ENCODE measurements at places on chromosomes 7 and 10.

DNA sequence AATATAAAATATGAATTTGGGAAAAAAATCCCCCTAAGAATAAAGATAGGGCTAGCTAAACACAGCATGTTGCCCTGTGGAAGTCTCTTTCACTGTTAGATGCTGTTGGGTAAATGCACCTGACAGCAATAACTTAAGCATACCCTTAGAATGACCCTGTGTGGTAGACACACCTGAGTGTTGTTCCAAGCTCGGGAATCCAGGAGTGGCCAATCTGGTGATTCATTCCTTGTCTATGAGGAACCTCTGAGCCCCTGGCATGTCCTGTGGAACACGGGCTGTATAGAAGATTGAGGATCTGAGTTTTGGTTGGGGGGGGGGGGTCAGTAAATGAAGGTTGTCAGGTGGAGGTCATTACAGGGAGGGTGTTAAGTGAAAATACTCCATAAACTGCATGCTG is 730.0 kb upstream of the IGFBP3 start:
- DNase-seq, result no peak

DNA sequence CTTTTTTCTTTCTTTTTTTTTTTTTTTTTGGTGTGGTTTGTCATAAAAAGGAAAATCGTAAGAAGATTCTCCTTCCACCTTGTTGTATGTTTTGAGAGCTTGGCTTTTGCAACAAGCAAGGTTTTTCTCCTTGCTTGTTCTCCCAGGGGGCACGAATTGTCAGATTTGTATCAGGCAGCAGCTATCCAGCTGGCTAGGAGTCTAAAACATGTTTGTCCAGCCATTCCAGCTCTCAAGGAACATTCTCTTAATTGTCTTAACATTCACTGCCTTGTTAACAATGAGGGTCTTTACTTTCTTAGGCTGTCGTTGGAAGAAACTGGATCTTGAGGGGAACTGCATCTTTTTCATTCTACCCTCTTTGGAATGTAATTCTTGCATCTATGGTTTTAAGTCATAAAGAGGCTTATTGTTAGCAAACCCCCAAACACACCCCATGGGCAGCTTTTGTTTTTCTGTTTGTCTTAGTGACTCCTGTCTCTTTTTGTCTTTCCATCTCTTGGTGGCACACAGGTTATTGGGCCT is 14.6 kb downstream of the SHTN1 start:
- no peak for DNase-seq

GRCh38 chr7:90692947-90693346 is 96.8 kb downstream of the CDK14 start:
- no peak for DNase-seq

GRCh38 chr10:6171881-6172695 is 30.6 kb upstream of the PFKFB3 start:
- no peak for DNase-seq

DNA sequence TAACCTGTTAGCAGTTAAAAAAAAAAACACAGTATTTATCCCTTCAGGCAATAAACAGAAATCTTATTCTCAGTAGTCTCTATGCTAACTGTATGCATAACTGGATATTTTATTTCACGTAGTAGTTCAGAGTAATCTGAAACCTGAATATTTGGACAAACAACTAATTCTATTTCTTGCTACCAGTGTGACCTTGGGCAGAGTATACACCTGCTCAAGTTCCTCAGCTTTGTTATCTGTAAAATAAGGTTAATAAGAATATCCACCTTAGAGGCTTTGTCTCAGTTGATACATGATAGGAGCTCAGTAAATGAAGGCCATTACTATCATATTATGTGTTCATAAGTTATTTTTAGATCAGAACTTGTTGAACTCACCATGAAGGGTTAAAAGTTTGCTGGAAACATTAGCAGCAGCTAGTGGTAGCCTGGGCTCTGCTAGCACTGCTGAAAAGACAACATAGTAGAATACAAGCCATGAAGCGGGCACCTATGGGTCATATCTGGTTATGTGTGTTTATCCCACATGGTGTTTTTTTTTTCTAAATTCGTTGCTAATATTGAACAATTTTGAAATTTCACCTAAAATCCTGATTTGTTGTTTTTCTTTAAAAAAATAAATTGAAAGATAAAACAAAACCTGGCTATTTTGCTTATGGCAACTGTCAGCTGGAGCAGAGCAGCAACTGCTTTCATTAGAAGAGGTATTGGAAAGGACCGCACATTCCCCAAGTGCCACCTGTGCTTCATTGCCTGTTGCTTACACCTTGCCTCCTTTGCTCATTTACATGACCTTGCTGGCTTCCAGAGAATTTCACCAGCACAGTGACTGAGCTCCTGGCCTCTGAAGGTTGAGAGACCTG is 303.0 kb downstream of the PRKG1 start:
- no peak for DNase-seq

GRCh38 chr7:87918740-87919139 is 15.3 kb upstream of the ADAM22 start:
- no peak for DNase-seq

- no peak for DNase-seq
Measured at GRCh38 chr7:158917818-158918217, 61.5 kb downstream of the DYNC2I1 start.

DNA sequence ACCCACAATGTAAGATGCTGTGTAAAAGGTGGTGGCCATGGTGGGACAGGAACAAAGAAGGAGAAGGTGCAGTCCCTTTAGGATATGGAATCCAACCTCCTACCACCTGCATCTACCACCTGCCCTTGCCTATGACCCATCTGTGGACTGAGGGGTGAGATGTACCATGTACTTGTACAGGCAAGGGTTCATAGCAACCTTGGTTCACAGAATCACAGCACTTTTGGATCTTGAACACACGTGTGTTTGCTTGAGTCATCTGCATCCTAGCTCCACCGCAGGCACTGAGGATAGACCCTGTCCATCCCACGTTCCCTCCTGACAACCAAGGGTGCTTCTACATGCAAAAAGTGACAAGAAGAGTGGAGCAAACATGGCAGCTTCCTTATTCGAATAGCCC is 162.3 kb downstream of the GFRA1 start:
- DNase-seq, result no peak

DNA sequence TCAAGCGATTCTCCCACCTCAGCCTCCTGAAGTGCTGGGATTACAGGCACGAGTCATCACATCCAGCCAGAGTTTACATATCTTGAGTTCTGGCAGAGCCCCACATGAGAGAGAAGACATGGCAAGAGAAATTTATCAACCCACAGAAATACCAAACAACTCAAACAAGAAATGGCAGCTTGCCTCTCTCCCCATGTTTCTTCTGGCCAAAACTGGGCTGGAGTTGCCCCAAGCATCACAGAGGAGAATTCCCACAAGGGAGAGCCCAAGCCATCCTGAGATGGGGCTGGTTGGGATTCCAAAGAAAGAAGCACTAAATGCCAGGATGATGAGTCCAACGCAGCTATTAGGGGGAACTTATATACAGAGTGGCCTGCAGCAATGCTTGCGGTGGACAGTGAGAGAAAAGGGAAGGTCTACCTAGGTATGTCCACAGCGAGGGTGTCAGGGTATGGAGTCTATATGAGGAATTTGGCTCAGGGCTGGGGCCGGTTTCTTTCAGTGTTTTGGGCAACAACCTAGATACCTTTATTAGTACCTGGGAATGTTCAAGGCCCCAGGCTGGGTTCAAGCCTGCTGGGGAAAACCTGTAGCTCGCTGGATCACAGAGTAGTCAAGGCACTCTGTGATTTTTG is 14.5 kb upstream of the PAX4 start:
- no peak for DNase-seq

DNA sequence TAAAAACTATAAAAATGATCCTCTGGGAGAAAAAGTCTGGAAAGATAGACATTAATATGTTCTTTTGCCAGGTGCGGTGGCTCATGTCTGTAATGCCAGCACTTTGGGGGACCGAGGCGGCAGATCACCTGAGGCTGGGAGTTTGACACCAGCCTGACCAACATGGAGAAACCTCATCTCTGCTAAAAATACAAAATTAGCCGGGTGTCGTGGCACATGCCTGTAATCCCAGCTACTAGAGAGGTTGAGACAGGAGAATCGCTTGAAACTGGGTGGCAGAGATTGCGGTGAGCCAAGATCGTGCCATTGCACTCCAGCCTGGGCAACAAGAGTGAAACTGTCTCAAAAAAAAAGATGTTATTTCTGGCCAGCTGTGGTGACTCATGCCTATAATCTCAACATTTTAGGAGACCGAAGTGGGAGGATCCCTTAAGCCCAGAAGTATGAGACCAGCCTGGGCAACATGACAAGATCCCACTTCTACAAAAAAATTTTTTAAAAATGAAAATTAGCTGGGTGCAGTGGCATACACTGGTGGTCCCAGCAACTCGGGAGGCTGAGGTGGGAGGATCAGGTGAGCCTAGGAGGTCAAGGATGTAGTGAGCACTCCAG is 101.9 kb upstream of the LRRN3 start:
- no peak for DNase-seq

- no peak for DNase-seq
Measured at GRCh38 chr7:110856704-110857103, 234.2 kb upstream of the LRRN3 start.

GRCh38 chr10:69057261-69057950 is 30.5 kb upstream of the SRGN start:
- no peak for DNase-seq

GRCh38 chr10:113959383-113959760 is 84.3 kb upstream of the ADRB1 start:
- DNase-seq, result no peak

- DNase-seq, result no peak
Measured at GRCh38 chr10:114257498-114257897, 18.4 kb downstream of the VWA2 start.

- DNase-seq, result no peak
Measured at GRCh38 chr10:80200259-80200658, 5.1 kb downstream of the ANXA11 start.

DNA sequence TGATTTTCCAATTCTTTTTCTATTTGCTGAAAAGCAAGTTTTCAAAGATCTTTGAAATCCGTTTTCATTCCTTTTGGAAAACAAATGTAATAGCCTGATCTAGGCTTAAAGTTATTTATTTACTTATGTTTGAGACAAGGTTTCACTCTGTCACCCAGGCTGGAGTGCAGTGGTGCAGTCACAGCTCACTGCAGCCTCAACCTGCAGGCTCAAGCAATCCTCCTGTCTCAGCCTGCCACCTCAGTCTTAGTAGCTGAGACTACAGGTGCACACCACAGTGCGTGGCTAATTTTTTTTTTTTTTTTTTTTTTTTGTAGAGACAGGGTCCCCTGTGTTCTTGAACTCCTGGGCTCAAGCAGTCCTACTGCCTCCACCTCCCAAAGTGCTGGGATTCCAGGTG is 4.6 kb downstream of the ST7 start:
- no peak for DNase-seq

GRCh38 chr7:2524808-2525657 is 5.5 kb downstream of the LFNG start:
- DNase-seq, result no peak

- no peak for DNase-seq
Measured at GRCh38 chr10:73969224-73969841, 28.6 kb upstream of the VCL start.

- DNase-seq, result no peak
Measured at GRCh38 chr10:343231-344220, 208.3 kb downstream of the ZMYND11 start.

- DNase-seq, result no peak
Measured at GRCh38 chr10:12978891-12979290, 22.6 kb downstream of the CCDC3 start.

DNA sequence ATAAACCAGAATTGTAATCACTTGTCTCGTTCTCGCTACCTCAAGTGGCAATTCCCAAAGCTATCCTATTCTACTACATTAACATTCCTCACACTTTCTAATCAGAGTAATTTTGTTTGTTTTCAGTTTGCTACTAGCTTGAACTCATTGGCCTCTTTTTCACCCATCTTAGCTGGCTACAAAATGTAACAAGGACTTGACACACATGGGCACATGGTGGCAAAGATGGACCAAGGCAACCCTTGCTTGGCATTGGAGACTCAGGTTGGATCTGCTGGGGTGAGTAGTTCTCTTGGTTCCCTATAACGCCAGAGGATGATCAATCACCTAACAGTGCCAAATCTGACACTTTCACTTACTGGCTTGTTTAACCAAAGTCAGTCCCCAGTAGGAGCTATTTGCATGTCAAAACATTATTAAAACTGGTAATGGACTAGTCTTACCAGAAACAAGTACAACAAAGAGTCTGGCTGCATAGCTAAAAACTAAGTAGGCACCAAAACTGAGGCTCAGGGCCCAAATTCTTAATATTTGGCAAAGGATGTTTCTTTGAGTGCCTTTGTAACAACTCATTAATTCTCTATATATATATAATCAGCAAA is 1.9 kb downstream of the USP6NL start:
- DNase-seq, result no peak

GRCh38 chr10:45439873-45440272 is 65.9 kb downstream of the ALOX5 start:
- no peak for DNase-seq

- no peak for DNase-seq
Measured at GRCh38 chr7:25625306-25625992, 397.2 kb upstream of the NPVF start.

GRCh38 chr10:77859200-77859864 is 67.2 kb downstream of the DLG5 start:
- no peak for DNase-seq

DNA sequence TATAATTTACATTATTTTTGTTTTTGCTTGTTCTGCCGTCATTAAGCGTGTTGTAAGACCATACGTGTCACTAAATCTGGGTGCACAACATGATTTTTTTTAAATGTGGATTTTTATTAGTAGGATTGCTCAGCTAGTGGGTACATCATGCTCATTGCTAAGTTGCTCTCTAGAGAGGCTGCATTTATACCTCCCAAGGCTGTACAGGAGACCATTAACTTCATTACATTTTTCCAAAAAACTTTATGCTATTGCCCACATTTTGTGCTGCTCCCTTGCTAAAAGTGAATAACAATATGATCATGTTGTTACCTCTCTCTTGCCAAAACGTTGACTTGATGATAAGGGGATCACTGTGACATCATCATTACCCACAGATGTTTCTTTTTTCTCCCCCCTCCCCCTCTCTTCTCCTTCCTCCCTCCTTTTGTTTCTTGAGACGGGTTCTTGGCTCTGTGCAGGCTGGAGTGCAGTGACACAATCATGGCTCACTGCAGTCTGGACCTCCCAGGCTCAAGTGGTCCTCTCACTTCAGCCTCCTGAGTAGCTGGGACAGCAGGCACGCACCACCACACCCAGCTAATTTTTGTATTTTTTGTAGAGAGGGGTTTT is 65.1 kb downstream of the BMPR1A start:
- no peak for DNase-seq

- no peak for DNase-seq
Measured at GRCh38 chr7:133976140-133976539, 151.0 kb upstream of the LRGUK start.

DNA sequence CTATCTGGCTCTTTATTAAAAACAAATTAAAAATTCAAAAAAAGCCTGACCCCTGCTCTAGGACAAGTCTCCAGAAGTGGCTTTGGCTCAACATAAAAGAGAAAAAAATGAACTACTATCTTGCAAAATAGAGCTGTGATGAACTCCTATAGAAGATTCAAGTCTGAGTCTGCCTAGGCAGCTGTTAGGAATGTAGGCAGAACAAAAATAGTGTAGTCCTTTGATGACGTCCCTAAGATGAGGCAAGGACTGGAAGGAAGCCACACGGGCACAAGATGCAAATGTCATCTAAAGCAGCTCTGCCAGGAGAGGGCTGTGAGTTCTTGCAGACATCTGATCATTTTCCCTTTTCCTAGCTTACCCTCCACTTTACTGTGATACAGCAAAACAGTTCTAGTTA is 20.5 kb downstream of the ASNS start:
- no peak for DNase-seq

Data from NCI-H1694 (cell line).